Chondrocyte (in vitro differentiated cells): ENCODE measurements at places on chromosomes 16 and 17.

DNA sequence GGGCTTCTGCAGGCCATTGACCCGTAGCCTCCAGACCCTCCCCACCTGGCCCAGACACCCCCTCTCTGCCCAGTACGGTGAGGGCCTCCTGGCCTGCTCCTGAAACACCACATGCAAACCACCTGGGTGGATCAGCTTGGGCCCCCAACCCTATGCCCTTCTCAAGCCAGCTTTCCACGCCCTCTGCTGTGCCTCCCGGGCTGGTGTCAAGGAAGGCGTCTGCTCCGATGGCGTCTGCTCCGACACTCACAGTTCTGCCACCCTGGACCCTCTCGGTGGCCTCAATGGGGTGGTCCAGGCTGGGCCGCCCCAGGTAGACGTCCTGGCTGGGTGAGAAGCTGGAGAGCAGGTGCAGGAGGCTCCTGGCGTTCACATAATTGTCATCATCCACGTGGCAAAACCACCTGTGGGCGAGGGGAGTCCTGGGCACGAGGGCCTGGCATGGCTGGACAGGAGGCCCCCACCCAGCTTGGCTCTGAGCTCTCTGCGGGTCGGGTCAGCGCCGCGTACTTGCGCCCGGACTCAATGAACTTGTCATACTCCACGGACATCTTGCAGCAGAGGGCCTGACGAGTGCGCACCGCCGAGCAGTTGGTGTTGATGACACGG is 1.4 kb downstream of the RFNG start:
- H3K4me1 ChIP-seq = peaks cover 17% of the 10 kb centered on the region
- no peak overlapping the region for H3K27ac ChIP-seq
- H3K4me3 ChIP-seq = peak overlapping the region; percentile 86
- no peak for DNase-seq
- H3K27me3 ChIP-seq = no peaks in the 10 kb centered on the region

DNA sequence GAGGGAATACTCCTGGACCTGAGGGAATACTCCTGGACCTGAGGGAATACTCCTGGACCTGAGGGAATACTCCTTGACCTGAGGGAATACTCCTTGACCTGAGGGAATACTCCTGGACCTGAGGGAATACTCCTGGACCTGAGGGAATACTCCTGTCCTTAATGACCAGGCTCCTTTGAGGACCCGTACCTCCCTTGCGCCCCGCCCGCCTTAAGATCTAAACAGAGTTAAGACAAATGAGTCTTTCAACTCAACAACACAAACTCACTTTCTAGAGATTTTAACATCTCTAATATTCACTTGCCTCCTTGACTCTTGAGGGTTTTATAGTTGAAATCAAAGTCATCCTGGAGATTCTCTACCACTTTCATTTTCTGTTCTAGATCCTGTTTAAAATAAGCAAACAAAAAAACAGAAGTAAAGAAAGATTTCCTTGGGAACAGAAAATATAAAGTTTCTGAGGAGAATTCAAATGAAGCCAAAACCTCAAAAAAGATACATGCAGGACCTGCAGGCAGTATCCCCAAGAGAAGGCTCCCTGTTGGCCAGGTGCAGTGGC is 49.7 kb downstream of the STAT3 start:
- no peak for DNase-seq
- peaks cover 20% of the 10 kb centered on the region for H3K4me1 ChIP-seq
- no peak overlapping the region for H3K4me3 ChIP-seq
- no peaks in the 10 kb centered on the region for H3K27me3 ChIP-seq
- H3K27ac ChIP-seq = peak overlapping the region; percentile 65
- peaks cover 27% of the 10 kb centered on the region for H3K36me3 ChIP-seq

DNA sequence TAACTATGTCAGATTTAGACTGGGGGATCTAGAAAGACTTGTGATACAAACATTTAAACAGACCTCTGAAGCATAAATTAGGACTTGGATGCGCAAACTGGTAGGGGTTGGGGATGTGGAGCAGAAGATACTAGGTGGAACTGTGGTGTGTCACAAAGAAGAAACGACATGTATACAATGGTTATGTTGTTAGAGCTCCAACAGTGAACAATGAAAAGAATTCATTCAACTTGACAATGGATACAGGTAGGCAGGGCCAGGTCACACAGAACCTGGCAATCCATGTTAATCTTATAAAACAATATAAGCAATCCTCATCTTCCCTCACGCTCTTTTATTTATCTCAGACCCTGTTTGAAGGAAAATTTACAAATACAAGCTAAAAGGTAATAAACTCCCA is 102.0 kb downstream of the CDC27 start:
- DNase-seq = no peak
- peaks cover 17% of the 10 kb centered on the region for H3K4me1 ChIP-seq
- H3K4me3 ChIP-seq = no peak overlapping the region
- no peak overlapping the region for H3K27ac ChIP-seq
- no peaks in the 10 kb centered on the region for H3K27me3 ChIP-seq
- peaks cover 6% of the 10 kb centered on the region for H3K36me3 ChIP-seq

- peak within 1 kb of the TSS; percentile 99 for H3K4me3 ChIP-seq
- peaks cover 1% of the 10 kb centered on the region for H3K36me3 ChIP-seq
- H3K27me3 ChIP-seq = no peaks in the 10 kb centered on the region
- DNase-seq = no peak
- H3K27ac ChIP-seq = peak within 1 kb of the TSS; percentile 97
These were observed at the start of gene MYH10 for GRCh38 chr17:8630227-8630801. Gene MYH10 (minus strand): TSS chr17:8630725. CDS start chr17:8623246, 7,479 bp downstream.

- no peak for DNase-seq
- no peak overlapping the region for H3K27ac ChIP-seq
- no peaks in the 10 kb centered on the region for H3K27me3 ChIP-seq
- H3K4me1 ChIP-seq = peaks cover 4% of the 10 kb centered on the region
- peaks cover 27% of the 10 kb centered on the region for H3K36me3 ChIP-seq
- no peak overlapping the region for H3K4me3 ChIP-seq
These were observed 33.7 kb upstream of the ALDH3A1 start for GRCh38 chr17:19781488-19782458.

GRCh38 chr17:48006936-48007709 is 30.5 kb downstream of the COPZ2 start:
- no peaks in the 10 kb centered on the region for H3K36me3 ChIP-seq
- no peak overlapping the region for H3K27ac ChIP-seq
- H3K27me3 ChIP-seq = no peaks in the 10 kb centered on the region
- DNase-seq = no peak
- H3K4me1 ChIP-seq = peaks cover 35% of the 10 kb centered on the region
- no peak overlapping the region for H3K4me3 ChIP-seq
